ENCODE measurements at places on chromosomes 6 and 20.

GRCh38 chr6:160238278-160238711 lies 20.3 kb downstream of the SLC22A2 start:
- DNase-seq: no peak

- peak; percentile 81 for DNase-seq
These were observed 141.2 kb downstream of the JARID2 start for GRCh38 chr6:15387118-15387517.

DNA sequence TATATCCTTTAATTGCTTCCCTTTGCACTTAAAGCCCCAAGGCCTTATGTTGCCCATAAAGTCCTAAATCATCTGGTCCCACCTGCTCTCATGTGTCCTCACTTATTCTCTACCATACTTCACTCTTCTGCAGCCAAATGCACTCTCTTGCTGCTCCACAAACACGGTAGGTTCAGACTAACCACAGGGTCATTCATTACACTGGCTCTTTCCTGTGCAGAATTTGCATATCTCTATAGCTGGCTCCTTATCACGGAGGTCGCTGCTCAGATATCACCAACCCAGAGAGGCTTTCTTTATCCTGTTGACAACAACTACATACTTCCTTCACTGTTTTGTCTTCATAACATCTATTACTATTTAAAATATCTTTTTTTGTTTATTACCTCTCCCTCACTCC lies 86.8 kb downstream of the MOXD1 start:
- no peak for DNase-seq

DNA sequence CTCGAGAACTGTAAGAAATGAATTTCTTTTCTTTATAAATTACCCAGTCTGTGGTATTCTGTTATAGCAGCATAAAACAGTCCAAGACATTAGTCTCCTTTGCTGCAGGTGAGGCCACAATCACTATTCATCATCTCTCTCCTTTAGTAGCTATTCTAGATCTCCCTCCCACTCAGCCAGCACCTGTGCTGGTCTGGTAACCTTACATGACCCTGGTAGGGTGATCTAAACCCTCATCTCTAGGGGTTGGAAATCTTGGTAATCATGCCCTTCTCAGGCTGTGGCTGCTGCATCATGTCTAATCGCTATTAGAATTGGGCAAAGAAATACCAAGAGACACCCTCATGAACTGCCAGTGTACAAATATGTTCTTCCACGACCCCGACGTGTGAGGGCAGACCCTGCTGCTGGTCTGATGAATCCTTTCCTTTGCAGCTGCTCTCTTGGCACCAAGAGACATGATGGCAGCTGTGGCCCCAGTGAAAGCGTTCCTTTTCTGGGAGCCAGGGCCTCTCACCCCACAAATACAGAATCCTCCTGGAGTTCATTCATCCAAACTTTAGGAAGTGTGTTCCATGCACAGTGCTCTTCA lies 23.0 kb upstream of the IGF2R start:
- no peak for DNase-seq

DNA sequence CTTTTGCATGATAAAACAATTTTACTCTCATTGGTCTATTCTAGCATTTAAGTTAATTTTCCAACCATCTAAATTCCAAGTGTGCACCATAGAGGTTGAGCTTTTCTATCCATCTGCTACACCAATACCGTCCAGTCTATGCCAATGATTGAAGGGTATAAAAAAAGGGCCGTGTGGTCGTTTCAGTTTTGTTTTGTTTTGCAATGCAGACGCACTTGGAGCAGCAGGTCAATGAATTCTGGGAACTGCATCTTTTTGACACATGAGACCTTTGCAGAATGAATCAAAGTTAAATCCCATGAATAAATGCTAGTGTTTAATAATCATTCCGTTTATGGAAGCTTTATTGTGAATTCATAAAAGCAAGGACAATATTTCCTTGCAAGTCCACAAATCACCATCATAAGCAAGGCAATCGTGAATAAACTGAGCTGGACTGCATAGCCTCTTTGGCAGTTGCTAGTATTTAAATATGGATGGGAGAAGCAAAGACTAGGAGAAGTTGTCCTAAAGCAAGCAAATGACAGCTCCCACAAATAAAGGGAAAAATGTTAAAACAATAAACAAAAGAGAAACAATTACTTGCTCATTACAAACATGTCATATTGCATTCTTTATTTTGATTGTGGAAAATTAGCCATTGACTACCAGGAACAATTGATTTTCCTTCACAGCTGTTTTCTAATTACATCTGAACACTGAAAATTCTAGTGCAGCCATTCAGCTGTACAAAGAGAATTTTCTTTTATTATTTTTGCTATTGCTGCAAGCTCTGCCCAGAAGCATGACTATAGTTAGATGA lies 649.7 kb upstream of the GJE1 start:
- no peak for DNase-seq

DNA sequence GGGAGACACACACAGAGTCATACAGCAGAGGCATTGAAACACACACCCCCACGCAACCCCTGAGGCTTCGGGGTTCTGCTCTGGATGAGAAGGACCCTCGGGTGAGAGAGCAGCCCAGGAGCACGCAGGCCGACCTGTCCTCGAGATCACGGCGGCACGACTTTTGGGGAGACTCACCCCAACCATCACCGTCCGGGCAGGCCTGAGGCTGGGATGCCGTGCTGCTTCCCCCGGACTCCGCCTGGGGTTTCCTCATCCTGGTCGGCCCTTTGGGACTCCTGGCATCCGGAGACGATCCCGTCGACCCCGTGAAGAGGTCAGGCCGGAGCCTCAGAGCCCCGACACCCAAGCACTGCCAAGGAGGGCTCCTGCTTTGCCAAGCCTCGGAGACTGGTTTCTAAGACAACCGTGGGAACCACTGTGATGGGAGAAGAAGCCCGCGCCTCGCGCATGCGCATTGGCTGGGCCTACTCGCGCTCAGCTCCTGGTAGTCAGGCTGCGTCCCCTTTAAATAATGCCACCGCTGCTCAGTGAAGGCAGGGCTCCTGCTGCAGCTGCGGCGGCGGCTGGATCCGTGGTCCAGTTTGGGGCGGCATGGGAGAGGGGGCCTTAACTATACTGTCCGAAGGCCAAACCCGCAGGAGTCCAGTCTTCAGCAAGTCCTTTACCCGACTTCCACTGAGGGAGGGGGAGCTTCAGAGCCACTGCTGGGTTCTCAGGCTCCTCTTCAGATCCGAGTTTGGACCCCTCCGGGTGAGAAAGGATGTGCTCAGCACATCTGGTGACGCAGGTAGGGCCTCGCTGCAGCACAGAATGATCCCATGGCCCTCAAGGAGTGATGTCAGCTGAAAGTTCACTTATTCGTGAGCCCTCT lies 171.4 kb upstream of the ZNF337 start:
- no peak for DNase-seq

DNA sequence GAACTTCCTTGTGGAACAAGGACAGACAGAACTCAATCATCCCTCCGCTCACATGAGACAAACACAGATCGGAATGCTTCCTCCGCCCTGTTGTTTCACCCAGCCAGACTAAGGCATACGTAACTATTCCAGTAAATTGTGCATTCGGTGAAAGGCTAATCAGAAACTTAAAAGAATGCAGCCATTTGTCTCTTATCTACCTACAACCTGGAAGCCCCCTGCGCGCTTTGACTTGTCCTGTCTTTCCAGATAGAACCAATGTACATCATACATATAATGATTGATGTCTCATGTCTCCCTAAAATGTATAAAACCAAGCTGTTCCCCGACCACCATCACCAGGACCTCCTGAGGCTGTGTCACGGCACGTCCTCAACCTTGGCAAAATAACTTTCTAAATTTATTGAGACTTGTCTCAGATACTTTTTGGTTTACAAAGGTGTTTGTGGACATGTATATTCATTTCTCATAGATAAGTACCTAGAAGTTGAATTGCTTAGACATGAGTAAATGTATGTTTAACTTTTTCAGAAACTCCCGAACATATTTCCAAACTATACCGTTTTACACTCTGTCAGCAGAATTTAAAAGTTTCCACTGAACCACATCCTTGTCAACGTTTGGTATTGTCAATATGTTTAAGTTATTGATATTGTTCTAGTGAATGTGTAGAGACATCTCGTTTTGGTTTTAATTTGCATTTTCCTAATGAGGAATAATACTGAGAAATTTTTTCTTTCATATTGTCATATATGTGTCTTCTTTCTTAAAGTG lies 197.6 kb upstream of the THBS2 start:
- no peak for DNase-seq

GRCh38 chr6:35972471-35973367 lies 51.7 kb downstream of the SLC26A8 start:
- peak; percentile 10 for DNase-seq

DNA sequence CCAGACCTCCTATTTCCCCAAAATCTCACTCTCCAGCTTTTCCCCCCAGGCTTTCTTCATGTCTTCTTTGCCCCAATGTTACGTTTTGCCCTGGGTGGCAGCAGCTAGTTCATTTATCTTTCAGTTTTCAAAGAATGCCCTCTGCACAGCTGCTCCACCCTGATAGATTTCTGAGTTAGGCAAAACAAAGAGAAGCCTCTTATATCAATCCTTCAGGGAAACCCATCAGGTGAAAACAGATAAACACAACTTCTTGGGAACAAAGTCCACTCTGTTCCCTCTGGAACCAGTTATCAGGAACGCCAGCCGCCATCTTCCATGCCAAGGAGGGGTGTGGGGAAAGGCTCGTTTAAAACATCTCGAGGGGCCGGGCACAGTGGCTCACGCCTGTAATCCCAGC lies 34.0 kb downstream of the ZBTB9 start:
- no peak for DNase-seq

GRCh38 chr6:157961832-157962575 lies 19.7 kb upstream of the SYNJ2 start:
- DNase-seq: no peak

GRCh38 chr6:47135772-47136171 lies 93.6 kb upstream of the ADGRF1 start:
- DNase-seq: peak; percentile 95

GRCh38 chr6:169986171-169986847 lies 234.9 kb downstream of the ERMARD start:
- no peak for DNase-seq

- DNase-seq: no peak
These were observed 11.5 kb upstream of the ZBTB22 start for GRCh38 chr6:33329058-33329457.

- peak; percentile 39 for DNase-seq
These were observed 11.3 kb downstream of the NFATC2 start for GRCh38 chr20:51531141-51531710.

- DNase-seq: no peak
These were observed 135.8 kb upstream of the PRSS16 start for GRCh38 chr6:27111743-27112142.

DNA sequence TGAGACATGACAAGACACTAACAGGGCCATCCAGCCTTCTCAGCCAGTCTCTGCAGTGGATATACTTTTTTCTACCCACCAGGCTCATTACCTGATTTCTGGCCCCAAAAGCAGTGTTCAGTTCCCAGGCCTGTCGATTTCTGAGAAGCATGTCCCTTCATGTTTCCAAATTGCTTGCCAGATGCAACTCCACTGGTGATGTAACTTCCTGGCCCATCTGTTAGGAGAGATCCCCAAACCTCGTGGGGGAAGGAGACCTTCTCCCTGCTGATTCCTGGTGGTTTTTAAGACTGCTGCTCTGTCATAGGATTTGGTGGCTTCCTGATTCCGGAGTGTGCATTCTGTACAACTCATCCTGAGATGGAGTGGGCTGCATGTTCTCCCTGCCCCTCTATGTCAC lies 31.6 kb upstream of the MRPS10 start:
- DNase-seq: no peak

DNA sequence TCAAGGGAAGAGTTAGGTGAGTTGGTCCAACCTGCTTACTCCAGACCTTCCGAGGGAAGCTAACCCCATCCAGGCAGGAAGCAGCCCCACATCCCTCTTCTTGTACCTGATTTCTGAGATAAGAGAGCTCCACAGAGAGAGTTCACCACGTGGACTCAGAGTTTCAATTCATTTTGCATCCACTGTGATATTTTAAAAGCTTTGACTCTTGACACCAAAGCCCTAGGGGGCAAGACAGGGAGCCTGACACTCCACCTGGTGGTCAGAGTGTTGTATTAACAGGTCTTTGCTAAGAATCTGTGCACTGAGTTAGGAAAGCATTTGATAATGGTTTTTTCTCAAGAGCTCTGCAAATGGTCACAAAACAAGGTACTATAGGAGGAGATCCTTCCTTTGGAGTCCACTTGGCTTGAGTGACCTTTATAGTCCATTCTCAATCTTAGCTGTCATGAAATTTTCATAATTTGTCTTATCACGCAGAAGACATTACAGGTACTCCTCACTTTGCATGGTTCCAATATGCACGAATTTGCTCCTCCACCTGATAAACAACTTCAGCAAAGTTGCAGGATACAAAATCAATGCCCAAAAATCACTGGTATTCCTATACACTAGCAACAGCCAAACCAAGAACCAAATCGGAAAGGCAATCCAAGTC lies 56.2 kb upstream of the RIPOR2 start:
- DNase-seq: no peak

GRCh38 chr6:56749632-56750151 lies 107.0 kb upstream of the DST start:
- peak; percentile 92 for DNase-seq

GRCh38 chr20:17747431-17747846 lies 47.7 kb downstream of the BANF2 start:
- DNase-seq: peak; percentile 90

DNA sequence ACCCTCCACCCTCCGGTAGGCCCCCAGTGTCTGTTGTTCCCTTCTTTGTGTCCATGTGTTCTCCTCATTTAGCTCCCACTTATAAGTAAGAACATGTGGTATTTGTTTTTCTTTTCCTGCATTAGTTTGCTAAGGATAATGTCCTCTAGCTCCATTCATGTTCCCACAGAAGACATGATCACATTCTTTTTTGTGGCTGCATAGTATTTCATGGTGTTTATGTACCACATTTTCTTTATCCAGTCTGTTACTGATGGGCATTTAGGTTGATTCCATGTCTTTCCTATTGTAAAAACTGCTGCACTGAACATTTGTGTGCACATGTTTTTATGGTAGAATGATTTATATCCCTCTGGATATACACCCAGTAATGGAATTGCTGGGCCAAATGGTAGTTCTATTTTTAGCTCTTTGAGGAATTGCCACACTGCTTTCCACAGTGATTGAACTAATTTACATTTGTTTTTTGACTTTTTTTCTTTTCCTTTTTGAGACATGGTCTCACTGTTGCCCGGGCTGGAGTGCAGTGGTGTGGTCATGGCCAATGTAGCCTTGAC lies 4.5 kb downstream of the KPNA5 start:
- no peak for DNase-seq

DNA sequence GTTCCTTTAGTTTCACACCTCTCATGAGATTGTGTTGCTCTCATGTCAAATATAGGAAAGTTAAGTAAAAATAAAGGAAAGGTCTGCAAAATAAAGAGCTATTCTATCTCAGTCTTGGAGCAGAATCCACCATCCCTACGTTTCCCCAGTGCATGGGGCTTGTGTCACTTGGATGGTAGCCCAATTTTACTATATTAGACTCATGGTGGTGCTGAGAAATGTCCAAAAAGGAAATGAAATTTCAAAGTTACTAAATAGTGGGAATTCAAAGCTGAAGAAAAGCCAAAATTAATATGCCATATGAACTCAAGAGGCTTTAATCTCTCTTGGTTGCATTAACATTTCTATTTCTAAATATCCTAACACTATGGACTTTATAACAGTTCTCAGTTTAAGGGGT lies 1283.3 kb upstream of the GJE1 start:
- no peak for DNase-seq

- peak; percentile 46 for DNase-seq
These were observed 199.3 kb downstream of the OTOR start for GRCh38 chr20:16947479-16947878.

- no peak for DNase-seq
These were observed 94.7 kb downstream of the ANKRD6 start for GRCh38 chr6:89527634-89528033.

Data from astrocyte (in vitro differentiated cells and primary cell).